ENCODE measurements at places on chromosomes 1 and 21. TPM values are rescaled to one million over a fixed set of nuclear protein-coding genes. Genes with fewer than 3 reads are reported as not detected.
A peak's percentile ranks its signal among the peaks of the same experiment; 100 is the strongest.

- no peak for DNase-seq
Measured at GRCh38 chr1:217333939-217334338, 297.0 kb downstream of the GPATCH2 start.

DNA sequence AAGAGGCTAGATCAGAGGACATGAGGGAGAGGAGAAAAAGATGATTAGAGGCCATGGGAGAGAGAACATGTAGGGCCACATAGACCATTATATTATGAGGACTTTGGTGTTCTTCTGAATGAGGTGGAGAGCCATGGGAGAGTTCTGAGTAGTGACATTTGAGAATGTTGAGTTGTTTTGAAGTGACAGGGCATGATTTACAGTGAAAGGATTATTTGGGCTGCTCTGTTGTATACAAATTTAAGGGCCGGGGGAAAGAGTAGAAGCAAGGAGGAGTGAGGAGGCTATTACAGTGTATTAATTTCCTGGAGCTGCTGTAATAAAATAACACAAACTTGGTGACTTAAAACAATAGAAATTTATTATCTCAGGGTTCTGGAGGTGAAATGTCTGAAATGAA is 102.5 kb upstream of the RGS4 start:
- DNase-seq, result peak; percentile 16

GRCh38 chr1:42316292-42316691 is 18.7 kb downstream of the FOXJ3 start:
- no peak for DNase-seq

- no peak for DNase-seq
Measured at GRCh38 chr1:8070381-8070811, 44.3 kb upstream of the ERRFI1 start.

DNA sequence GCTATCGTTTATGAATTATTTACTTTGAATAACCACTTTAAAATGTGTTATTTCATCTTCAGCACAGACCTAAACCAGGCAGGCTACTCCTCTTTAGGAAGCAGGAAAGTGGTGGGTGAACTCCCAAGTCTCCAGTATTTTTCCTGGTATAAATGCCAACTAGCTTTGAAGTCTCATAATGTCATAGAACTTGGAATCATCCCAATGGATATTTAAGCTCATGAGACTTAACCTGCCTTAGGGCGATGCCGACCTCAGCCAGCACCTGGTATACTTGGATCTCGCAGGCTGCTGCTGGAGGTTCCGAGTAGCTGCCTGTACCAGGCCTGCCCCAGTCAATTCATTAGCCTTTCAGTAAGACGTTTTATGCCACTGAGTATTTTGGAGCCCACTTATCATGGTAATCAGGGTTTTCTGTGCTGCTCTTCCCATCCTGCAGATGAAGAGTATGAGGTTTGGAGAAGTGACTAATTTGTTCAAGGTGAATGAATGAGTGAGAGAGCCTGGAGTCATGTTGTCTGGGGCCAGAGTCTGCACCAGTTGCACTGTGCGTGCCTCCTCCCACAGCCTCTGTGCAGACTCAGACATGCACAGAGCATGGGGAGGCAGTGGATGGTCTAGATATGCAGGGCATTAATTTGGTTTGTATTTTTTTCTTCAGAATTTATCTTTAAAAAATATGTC is 34.9 kb downstream of the VANGL1 start:
- DNase-seq, result no peak

Gene DCST1
- polyA plus RNA-seq, result 0.36 TPM

Gene DCST2
- polyA plus RNA-seq, result 2.0 TPM

Gene CRP
- polyA plus RNA-seq, result not detected

Gene SGIP1
- polyA plus RNA-seq, result 20.6 TPM

Gene C1QC
- polyA plus RNA-seq, result 20.7 TPM
